ENCODE measurements at places on chromosomes 1 and 21.

DNA sequence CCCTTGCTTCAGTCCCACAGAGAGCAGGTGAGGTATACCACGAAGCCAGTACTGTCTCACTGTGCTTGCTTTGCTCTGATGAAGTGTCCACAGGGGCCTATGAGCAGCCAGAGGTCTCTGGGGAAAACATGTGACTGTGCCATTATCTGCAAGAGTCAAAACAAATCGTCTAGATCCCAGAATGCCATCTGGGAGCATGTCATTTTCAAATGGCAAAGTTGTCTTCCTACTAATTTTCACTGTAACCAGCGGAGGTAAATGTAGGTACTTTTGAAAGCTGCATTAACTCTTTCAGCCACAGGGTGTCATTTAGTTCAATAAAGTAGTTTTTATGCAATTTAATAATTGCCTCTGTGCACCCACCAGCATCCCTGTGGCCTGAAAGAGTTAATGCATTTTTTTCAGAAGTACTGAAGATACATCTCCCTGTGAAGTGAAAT, 173.6 kb upstream of the SGIP1 start:
- DNase-seq: no peak

DNA sequence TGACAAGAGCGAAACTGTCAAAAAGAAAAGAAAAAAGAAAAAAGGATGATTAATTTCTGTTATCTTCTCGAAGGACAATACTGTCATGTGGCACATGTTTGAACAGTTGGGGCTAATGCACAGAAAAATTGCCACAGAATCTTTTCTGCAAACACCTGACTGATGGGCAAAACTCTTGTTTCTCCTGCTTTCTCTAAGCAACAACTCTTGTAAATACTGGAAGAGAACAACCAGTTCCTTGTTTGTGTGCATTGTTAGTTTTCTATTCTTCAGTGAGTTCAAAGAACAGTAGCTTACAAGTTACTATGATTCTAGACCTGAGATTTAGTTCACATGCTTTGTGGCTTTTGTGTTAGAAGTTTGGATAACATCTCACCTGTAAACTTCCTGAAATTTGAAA, 60.7 kb downstream of the CDC14A start:
- no peak for DNase-seq

GRCh38 chr1:176466514-176466913, 3.5 kb downstream of the PAPPA2 start:
- no peak for DNase-seq

GRCh38 chr1:184943998-184944397, 30.3 kb downstream of the NIBAN1 start:
- no peak for DNase-seq

DNA sequence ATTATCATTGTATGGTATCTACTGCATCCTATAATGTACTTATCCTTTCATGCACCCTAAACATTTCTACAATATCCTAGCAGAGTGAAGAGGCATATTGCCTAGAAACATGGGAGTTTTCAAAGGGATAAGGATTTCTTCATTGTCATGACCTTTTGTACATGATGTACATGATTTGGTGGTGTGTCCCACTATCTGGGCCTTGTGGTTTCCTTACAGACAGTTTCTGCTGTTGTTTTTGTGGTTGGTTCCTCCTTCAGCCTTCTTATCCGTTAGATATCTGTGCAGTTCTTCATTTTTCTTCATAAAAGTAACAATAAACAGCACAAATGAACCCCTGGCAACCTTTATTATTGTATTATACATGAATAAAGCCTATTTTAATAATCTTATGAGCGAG, 70.4 kb upstream of the BACH1 start:
- no peak for DNase-seq

DNA sequence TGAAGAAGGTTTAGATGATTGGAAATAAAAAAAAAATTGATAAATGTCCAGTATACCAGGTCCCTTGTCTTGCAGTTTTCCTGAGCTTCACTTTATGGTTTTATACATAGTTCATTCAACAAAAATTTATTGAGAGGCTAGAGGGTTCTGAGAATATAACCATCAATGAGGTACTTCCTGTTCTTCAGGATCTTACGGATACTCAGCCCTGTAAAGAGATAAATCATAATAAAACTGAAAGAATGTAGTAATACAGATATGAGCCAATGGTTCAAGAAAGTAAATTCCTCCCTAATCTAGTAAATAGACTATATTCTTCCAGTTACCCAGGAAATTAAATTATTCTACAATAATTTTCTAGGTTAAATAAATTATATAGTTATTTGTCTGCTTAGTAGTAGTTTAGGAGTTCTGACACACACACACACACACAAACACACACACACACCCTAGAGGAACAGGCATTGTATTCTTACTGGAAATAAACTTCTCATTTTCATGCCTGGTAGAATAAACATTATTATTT, 70.4 kb upstream of the HMCN1 start:
- DNase-seq: no peak

- DNase-seq: no peak
Observed at GRCh38 chr1:103336408-103336807, 189.1 kb upstream of the RNPC3 start.

GRCh38 chr1:48109390-48110013, 112.3 kb upstream of the TRABD2B start:
- DNase-seq: no peak

- no peak for DNase-seq
Observed at GRCh38 chr1:114522264-114522575, 11.2 kb upstream of the TRIM33 start.

- no peak for DNase-seq
Observed at GRCh38 chr1:53317646-53318539, 10.0 kb downstream of the LRP8 start.

- DNase-seq: no peak
Observed at GRCh38 chr1:74681449-74681848, 7.9 kb upstream of the ERICH3 start.

DNA sequence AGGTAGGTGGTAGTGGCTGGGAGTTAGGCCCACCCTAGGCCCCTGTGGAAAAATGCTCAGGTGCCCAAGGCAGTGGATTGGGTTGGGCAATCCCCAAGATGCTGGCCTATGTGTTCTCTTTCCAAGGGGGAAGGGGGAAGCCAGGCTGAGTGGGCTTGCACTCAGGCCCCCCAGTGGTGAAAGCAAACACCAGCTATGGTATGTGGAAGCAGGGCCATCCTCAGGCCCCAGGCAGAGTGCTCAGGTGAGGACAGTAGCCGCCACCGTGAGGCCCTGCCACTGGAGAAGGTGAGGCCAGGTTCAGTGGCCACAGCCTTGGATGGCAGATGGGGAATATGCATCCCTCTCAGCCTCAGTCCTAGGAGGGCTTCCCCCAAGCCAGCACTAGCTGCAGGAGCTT, 11.8 kb downstream of the LY9 start:
- no peak for DNase-seq

DNA sequence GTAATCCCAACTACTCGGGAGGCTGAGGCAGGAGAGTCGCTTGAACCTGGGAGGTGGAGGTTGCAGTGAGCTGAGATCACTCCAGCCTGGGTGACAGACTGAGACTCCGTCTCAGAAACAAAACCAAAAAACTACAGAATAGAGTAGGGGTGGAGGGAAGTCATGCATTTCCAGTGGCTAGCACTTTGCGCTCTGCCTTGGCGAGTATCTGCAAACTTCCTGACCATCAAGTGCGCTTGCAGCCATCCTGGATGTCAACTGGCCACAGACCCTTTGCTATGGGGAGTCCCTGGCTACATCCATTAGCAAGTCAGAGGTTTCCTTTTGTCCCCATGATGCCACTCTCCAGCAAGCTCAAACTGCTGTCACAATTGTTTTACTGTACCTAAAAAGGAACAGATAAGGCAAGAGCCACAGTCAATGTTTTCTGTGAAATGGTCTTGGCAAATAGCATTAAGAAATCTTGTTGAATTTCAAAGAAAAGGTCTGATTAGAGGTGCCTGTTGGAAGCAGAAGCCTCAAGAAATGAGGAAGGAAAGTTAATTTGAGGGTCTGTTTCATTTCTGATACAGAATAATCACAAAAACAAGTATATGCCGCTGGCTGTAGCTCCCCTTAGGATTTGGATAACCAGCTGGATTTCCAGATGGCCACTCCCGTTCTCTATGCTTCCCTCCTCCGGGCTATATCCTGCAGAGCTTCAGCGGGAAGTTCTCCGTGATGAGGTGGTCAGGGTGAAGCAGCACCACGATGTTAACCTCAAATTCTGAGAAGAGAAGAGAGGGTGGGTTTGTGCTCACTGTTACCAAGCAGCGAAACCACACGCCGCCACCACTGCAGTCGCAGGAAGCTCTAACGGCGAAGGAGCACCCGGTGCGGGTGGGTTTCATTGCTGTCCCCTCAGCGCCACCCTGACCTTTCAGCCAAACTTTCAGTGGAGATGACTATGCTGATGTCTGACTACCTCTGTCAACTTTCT, 42.0 kb downstream of the VPS26C start:
- peak; percentile 60 for DNase-seq

Data from CD4-positive, alpha-beta T cell (primary cell).